ENCODE measurements at places on chromosomes 7 and 10.

GRCh38 chr10:4174197-4174596 is 389.2 kb upstream of the KLF6 start:
- no peak for DNase-seq

DNA sequence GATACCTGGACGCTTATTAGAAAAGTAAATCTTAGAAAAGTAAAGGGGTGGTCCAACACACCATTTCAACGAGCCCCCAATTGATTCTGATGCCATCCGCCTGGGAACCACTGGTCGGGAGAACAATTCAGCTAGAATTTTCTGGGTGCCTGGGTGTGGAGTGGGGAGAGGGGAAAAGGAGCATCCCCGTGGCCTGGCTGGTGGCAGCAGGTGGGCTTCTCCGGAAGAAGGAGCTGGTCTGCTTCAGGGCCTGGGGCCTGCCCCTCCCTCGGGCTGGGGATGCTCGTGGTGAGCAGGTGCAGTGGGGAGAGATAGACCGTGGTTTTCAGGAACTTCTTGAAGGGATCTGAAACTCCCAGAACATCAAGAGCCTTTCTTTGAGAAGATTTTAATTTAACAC is 39.9 kb upstream of the DUSP5 start:
- DNase-seq, result no peak

DNA sequence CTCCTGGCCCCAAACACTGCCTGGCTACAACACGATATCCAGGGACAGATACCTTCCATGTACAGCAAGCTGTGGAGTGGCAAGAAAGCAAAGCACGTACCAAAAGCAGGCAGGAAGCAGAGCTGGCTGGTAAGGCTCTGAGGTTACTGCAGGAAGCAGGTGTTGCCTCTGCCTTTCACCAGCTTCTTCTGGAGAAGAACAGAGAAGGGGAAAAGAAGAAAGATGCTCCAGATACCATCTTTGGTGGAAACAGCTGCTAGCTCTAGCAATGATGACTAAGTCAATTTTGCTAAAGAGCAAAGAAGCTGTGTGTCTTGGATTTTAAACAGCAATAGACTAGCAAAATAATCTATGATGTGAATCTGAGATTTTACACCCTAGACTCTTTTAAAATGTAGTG is 34.9 kb upstream of the PRSS1 start:
- no peak for DNase-seq

GRCh38 chr7:5564894-5565293 is 141.3 kb upstream of the TNRC18 start:
- DNase-seq, result no peak

DNA sequence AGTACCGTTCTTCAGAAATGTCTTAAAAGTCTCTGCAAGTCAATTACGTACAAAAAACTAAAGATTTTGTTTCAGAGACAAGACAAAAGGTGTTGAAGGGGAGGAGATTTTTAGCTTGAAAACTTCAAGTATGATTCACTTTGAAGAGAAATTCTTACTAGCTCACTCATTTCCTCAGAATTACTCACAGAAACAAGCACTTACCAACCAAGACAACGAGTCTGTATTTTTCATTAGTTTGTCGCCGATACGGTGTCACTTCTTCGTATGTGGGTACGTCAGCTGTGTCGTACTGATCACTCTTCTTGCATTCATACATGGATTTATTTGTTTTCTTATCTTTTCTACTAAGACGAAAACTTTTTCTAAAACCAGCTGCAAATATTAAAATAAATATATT is 90.6 kb upstream of the ODAD2 start:
- no peak for DNase-seq

GRCh38 chr7:41942468-41943093 is 239.7 kb upstream of the INHBA start:
- DNase-seq, result no peak

DNA sequence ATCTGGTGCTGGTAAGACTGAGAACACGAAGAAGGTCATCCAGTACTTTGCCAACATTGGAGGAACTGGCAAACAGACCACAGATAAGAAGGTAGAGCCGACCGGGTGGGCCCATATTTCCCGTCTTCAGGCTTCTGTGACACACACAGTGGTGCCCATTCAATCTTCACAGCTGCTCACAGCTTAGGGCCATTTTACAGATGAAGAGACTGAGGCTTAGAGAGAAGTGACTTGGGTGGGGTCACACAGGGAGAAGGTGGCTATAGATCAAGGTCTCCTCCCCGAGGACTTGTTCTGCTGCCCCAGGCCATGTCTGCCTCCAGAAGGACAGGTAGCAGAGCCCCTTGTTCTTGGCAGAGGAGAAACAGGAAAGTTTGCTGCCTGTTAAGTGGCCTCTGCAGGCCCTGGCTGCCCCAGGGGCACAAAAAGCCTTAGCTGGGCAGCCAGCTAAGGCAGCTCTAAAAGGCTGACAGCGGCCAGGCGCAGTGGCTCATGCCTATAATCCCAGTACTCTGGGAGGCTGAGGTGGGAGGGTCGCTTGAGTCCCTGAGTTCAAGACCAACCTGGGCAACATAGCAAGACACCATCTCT is 22.6 kb upstream of the MYH16 start:
- no peak for DNase-seq

GRCh38 chr7:134834689-134835462 is 55.4 kb downstream of the CALD1 start:
- DNase-seq, result no peak

- peak; percentile 44 for DNase-seq
Observed at GRCh38 chr10:5449823-5450222, 37.5 kb downstream of the NET1 start.

- DNase-seq, result no peak
Observed at GRCh38 chr7:36545291-36545690, 155.6 kb downstream of the ANLN start.
